ENCODE measurements at places on chromosomes 1 and 21.

DNA sequence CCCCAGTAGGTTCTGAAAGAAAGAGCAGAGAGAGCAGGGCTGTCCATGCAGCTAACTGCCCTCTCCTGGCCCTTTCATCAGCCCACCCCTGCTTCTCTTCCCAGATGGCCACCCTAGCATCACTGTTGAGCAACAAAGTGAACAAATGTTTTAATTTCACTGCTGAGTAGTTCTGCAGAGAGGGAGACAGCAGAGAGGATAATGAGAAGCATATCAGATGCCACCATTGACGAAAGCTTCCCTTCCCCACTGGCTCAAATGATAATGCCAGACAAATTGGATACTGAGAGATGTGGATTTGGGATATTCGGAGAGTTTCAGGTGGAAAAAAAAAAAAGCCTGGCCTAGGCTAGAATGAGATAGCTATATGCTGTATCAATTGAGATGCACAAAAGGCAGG lies 46.8 kb downstream of the ZBTB40 start:
- DNase-seq: no peak

- DNase-seq: no peak
These were observed 45.9 kb downstream of the BTBD8 start for GRCh38 chr1:92126088-92126487.

GRCh38 chr1:29685387-29685786 lies 449.1 kb downstream of the PTPRU start:
- DNase-seq: no peak

GRCh38 chr1:42674214-42674613 lies 8.0 kb upstream of the YBX1 start:
- DNase-seq: no peak

DNA sequence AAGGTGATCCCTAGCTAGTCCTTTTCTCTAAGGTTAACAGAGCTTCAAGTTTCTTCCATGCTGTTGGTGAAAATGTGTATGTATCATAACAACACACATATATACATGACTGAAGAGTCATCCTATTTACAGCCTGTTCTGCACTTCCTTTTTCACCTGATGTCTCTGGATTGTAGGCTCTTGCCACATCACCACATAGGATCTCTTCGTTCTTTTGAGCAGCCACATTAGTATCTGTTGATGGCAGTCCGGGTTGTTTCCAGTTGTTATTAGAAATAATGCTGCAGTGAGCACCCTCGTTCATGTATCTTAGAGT lies 19.7 kb downstream of the MRPL37 start:
- DNase-seq: no peak

GRCh38 chr1:209045331-209046057 lies 538.0 kb upstream of the CAMK1G start:
- no peak for DNase-seq

DNA sequence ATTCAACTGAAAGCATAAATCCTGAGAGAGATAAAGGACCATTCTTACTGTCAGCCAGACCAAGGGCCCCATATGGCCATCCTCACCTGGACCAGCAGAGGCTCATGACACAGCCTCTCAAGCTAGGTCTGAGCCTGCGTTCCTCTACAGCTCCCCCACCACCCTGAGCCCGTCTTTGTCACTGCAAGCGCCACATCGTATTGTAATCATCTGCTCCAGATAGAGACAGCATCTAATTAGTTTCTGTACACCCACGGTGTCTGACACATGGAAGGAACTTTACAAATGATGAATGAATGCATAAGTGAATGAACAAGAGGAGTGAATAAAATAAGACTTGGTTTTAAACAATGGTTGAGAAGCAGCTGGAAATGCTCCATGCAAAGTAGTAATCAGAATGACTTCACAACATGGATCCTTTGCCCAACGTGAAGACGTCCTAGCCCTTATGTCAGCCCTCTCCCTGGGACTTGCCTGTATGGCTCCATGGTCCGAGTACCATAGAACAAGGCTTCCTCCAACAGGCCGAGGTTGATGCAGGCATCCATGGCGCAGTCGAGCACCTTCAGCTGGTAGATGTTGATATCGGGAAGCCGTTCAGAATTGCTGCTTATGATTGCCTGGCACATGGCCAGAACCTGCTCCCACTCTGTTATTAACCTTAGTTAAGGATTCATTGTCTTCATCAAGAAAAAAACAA lies 648.9 kb downstream of the SMYD3 start:
- DNase-seq: no peak

DNA sequence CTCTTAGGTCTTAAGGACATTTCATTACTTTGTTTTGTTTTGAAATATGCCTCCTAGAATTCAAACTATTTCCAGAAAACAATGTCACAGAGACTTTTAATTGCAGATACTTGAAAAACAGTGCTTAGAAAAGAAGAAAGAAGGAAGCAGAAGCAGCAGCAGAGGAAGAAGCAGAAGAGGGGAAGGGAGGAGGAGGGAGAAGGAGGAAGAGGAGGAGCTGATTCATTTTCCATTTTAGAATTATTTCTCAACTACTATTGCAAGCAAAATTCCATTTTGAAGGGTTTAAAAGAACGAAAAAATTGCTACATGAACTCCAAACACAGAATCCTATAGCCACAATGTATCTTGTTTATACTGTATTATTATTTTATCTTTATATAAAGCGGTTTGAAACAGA lies 13.9 kb downstream of the RC3H1 start:
- DNase-seq: no peak

- DNase-seq: no peak
These were observed 47.6 kb upstream of the LRP8 start for GRCh38 chr1:53375440-53375839.

DNA sequence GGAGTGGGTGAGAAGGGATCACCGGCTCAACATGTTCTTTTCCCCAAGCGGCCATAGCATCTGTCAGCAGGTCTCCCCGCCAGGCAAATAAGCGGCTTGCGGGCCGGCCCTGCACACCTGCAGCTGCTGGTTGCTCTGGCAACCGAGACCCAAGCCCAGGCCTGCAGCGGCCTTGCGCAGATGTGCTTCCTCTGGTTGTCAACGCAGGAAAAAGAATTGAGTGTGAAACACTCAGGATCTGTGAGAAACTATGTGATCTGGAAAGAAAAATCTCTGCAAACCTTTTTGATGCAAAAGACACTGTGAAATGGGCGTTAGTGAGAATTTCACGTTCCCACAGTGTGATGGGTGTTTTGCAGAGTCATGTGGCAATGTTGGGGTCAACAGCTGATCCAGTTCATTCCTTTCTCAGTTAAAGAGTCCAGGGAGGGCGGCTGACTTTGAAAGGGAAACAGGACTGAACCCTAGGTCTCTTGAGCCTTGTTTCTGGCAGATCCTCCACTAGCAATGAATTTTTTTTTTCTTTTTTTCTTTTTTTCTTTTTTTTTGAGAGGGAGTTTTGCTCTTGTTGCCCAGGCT lies 28.4 kb downstream of the TOMM20 start:
- DNase-seq: no peak

DNA sequence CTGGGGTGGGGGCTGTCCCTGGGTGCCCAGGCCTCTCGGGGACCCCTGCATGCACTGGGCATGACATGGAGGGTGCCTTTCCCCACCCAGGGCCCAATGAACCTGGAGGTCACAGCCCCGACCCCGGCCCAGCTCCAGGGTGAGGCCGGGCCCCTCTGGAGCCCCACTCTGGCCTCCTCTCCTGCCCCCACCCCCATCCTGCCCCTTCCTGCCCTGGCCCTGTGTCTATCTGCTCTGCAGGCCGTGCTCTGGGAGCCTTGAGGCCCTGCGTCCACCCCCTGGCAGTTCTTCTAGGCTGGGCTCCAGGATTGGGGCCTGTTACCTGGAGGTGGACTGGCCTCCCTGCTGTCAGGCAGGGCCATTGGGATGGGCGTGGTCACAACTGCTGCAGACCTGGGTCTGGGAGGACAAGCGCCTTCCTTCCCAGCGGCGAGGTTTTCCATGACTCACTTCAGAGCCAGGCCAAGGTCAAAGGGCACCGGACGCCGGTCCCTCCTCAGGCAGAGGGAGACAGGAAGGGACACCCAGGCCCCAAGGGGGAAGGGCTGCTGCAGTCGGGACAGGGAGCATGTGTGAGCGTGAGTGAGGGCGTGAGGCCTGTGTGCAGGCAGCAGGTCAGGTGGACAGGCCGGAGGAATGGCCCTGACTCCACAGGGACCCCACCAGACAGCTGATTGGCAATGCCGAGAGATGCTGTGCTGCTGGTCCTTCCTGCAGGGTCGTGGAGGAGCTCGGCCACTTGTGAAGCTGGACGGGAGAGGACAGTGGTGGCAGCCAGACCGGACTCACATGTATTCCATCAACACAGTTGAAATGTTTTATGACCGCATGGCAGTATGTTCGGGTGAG lies 31.1 kb upstream of the POFUT2 start:
- DNase-seq: no peak

DNA sequence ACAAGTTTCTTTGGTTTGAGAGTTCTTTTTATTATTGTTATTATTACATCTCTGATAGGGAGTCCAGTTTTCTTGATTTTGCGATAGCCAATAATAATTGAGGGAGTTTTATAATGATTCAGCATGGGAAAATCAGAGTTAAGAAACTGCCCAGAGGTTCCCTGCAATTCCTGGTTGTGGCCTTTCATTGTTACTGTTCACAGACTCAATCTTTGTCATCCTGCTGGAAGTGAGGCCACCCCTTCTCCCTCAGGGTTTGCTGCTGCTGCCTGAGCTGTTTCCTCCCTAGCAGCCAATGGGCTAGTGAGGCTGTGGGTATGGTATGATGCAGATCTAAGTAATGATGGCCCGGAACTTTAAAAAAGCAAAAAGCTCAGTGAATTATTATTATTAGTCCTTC lies 50.2 kb upstream of the TACSTD2 start:
- DNase-seq: no peak

DNA sequence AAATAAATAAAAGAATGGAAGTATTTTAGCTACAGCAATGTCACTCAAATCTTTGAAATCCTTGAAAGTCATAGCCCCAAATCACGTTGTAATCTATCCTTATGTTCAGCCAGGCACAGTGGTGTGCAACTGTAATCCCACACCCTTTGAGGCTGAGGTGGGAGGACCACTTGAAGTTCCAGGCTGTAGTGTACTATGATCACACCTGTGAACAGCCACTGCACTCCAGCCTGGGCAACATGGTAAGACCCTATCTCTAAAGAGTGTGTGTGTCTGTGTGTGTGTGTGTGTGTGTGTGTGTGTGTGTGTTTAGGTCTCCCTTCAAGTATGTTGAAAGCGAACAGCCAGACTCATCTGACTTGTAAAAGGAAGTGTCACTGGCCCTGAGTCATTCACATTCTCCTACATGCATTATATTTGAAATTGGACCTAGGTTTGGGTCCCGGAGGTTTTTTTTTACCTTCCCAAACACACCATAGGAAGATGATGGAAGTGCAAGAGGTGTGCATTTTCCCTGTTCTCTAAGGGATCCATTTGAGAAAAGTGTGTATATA lies 50.1 kb downstream of the ZNF281 start:
- no peak for DNase-seq

- no peak for DNase-seq
These were observed 79.3 kb downstream of the HMCN1 start for GRCh38 chr1:185813401-185813979.

GRCh38 chr1:160755911-160756848 lies 17.1 kb downstream of the SLAMF7 start:
- no peak for DNase-seq

DNA sequence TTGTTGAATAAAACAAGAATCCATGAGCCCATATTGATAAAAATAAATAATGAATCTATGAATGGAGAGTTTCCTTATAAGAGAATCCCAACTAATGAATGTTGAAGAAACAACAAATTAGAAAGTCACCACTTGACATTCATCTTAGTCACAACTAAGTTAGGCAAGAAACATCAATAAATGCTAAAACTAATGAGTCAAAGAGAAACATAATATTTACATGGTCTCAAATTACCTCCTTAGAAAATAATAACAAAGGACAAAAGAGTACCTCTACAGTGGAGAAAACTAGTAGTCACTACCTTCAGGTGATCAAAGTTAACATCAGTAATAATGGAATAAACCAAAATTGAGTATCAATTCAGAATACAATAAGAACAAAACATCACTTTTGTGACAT lies 93.5 kb downstream of the AKT3 start:
- no peak for DNase-seq

- DNase-seq: no peak
These were observed 16.3 kb upstream of the VAV3 start for GRCh38 chr1:107981277-107981676.

DNA sequence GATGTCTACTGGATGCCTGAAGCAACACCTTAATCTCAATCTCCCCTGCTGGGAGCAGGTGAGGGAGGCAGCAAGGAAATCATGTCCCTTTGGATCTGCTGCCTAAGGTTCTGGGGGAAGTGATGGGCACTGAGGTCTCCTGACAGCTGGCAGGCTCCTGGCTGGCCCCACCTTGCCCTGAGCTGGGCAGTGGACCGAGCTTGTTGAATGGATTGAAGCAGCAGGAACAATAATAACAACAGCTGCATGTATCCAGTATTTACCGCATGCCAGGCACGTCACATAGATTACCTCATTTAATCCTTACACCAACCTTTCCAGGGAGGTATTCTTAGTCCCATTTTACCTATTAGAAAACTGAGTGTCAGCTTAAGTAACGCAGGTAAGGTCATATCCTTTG lies 133.9 kb downstream of the PLXNA2 start:
- DNase-seq: no peak
